ENCODE measurements at places on chromosomes 1 and 21. TPM values are rescaled to one million over a fixed set of nuclear protein-coding genes. Genes with fewer than 3 reads are reported as not detected.

ATP1A4 gene
- polyA plus RNA-seq: 0.17 TPM

TRIM58 gene
- polyA plus RNA-seq: 0.08 TPM

ST6GALNAC5 gene
- 8.4 TPM for polyA plus RNA-seq

SPRR4 gene
- polyA plus RNA-seq: not detected

USH2A gene
- 0.16 TPM for polyA plus RNA-seq

CLK2 gene
- 47.1 TPM for polyA plus RNA-seq

UTS2 gene
- polyA plus RNA-seq: not detected

DNTTIP2 gene
- 61.7 TPM for polyA plus RNA-seq

KRTAP21-2 gene
- polyA plus RNA-seq: not detected

RAB4A gene
- 30.8 TPM for polyA plus RNA-seq

GRIK1 gene
- polyA plus RNA-seq: 47.4 TPM

LYST gene
- 6.7 TPM for polyA plus RNA-seq

NCMAP gene
- 0.09 TPM for polyA plus RNA-seq

ERVH48-1 gene
- not detected for polyA plus RNA-seq
